Stimulated activated CD4-positive, alpha-beta T cell treated with anti-CD3 and anti-CD28 coated beads, Interleukin-2, amount 100 ng/mL, for 24 hours (primary cell): ENCODE measurements at places on chromosomes 7 and 10.
A peak's percentile ranks its signal among the peaks of the same experiment; 100 is the strongest.

- DNase-seq: no peak
Measured at GRCh38 chr7:28615091-28615490, 202.8 kb downstream of the CREB5 start.

DNA sequence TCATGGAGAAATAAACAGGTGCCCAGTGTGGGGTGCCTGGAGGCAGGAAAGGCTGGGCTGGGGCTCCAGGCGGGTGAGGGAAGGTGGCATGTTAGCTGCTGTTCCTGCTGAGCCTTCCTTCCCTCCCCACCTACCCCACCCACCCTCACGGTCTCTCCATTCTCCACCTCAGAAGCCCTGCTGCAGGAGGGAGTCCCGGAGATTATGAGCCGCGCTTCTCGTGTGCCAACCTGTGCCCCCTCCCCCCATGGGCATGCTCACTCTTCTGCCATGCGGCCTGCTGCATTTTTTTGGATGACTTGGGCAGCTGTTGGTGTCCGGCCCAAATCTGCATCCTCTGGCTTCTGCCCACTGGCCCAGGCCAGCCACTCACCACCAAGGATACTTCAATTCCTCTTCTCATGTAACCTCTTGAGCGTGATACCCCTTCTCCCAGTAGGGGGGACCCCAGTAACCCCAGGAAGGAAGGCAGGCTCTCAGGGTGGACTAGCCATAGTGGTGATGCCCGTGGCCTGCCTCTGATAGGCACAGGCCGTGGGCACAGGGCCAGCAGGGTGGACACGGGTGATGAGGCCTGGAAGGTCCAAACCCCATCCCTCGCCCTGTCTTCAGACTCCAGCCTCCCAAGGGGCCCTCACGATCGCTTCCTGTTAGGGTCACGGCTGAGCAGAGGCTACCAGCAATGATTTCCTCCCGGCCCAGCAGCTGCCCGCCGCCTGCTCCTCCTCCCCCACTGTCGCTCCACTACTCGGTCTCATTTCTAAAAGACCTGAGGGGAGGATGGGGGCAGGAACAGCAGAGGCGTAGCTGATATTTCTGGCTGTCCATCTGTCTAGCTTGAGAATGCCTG lies 27.8 kb downstream of the UNC5B start:
- no peak for DNase-seq

GRCh38 chr10:48792687-48793096 lies 108.0 kb downstream of the WDFY4 start:
- no peak for DNase-seq

GRCh38 chr7:39509912-39510311 lies 56.3 kb upstream of the YAE1 start:
- DNase-seq: no peak

GRCh38 chr10:51031950-51032349 lies 42.3 kb upstream of the PRKG1 start:
- DNase-seq: no peak

- DNase-seq: peak; percentile 42
Measured at GRCh38 chr10:132787495-132788179, 1.7 kb upstream of the NKX6-2 start.

DNA sequence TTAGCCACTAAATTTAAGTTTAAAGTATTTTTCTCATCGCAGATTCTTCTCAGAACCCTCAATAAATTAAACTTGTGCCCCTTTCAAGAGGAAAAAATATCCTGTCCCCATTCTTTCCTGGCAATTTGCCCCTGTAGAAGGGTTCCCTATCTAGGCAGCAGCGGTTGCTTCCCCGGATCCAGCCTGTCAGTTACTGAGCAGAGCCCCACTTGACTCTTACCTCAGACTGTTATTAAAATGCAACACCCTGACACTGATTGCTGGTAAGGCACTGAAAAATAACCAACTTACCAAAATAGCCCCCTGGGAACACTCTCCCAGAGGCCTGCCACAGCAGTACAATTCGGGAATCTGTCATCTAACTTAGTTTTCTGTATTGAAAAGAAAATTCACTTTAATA lies 13.9 kb downstream of the LMTK2 start:
- no peak for DNase-seq

DNA sequence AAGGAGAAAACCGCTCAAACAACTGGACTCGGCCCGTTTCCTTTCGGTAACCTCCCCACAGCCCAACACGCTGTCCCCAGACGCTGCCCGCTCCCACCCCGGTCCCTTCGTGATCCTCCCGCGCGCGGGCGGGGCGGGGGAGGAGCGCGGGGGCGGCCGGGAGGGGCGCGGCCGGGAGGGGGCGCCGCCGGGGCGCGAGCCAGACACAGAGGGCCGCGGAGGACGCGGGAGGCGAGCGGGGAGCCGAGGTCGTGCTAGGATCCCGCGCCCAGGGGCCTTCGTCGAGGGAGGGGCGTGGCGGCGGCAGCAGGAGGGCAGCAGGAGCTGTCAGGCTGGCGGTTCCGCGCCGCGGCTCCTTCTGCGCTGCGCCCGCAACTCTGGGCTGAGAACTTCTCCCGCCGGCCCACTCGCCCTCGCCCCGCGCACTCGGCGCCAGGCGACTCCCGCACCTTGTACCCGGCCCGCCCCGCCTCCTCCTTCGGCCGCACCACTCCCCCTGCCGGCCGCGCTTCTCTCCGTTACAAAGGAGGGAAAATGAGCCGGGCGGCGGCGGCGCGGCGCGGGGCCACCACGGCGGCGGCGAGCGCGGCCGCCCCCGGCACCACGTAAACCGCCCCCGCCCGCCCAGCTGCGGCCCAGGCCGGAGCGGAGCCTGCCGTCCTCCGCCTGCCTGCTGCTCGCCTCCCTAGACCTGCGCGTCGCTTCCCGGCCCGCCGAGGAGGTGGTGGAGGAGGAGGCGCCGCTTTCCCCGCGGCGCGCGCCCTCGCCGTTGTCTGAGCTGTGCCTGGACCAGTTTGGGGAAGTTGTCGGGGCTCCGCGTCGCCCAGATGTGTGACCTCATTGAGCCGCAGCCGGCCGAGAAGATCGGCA lies at the start of gene CDK14:
CDK14 (plus strand) TSS at position 521 of the 870 bp plus-strand sequence; CDS start at position 828, 307 bp downstream.
- DNase-seq: peak; percentile 46

- no peak for DNase-seq
Measured at GRCh38 chr10:57657164-57657765, 610.4 kb downstream of the IPMK start.

- DNase-seq: no peak
Measured at GRCh38 chr10:74988054-74988775, 123.2 kb upstream of the SAMD8 start.

- DNase-seq: no peak
Measured at GRCh38 chr7:32605032-32605431, 109.7 kb downstream of the AVL9 start.

GRCh38 chr10:63712717-63713115 lies 191.5 kb downstream of the REEP3 start:
- no peak for DNase-seq

DNA sequence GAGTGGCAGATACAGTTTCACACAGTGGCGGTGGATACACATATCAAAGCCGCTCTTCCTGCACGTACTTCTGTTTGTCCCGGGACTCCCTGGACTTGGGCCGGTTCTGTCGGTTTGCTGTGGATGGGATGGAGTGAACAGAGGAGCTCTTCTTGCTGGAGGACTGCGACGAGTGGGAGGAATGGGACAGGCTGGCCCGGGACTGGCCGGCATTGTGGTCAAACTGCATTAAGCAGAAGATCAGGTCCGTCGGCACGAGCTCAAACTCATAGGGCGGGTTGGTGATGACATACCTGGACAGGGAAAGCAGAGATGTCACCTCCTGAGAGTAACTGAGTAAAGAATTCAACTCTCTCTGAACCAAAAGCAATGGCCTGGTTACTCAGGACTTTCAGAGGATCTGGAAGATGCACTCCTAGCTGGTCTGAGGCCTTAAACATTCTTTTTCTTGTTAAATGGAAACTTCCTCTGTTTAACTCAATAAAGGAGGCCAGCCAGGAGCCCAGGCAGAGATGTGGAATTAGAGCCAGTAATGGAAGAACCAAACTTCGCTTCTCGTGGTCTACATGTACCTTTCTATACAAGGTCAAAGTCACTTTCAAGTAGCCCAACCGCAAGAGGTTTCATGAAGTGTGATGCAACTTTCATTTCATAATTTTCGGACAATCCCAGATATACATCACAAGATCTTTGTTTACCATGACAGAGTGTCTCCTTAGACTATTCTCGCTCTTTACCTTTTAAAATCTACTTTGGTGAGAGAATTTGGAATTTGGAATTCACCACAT lies 750.2 kb downstream of the KCNMA1 start:
- no peak for DNase-seq

GRCh38 chr7:133431134-133431724 lies 178.4 kb downstream of the EXOC4 start:
- no peak for DNase-seq

DNA sequence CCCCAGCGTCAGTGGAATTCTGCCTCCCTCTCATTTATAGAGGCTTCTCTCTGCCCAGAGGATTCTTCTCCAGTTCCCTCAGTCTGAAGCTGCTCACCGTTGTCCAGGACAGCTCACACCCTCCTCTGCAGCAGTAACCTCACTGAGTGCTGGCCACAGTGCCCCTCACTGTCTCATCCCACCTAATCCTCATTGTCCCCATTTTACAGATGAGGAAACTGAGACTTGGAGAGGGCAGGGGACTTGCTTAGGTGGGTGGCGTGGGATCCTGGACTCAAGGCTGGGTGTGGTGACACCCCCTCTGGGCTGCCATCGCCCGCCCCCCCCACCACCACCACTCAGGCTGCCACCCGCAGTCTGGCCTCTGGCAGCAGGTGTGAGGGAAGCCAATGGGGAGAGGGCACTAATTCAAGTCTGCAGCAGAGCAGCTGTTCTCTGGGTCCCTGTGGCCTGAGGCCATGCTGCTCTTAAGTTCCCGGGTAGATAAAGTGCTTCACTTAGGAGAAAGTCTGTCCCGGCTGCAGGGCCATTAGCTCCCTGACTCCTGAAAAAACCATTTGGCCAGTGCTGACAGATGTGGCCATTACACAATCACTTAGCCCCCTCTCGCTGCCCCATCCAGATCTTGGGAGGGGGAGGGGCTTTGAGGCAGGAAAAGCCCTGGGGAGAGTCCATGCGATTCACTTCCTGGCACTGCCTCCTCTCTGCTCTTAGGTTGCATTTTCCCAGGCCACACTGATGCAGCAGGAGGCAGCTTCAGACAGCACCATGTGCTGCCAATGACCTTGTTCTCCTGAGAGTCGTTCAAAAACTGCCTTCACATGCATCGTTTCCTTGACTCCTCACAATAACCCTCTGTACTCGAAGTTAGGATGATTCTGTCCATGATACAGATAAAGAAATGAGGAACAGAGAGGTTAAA lies 36.3 kb downstream of the DRGX start:
- no peak for DNase-seq

- DNase-seq: no peak
Measured at GRCh38 chr10:86287110-86287793, 79.3 kb downstream of the GRID1 start.

DNA sequence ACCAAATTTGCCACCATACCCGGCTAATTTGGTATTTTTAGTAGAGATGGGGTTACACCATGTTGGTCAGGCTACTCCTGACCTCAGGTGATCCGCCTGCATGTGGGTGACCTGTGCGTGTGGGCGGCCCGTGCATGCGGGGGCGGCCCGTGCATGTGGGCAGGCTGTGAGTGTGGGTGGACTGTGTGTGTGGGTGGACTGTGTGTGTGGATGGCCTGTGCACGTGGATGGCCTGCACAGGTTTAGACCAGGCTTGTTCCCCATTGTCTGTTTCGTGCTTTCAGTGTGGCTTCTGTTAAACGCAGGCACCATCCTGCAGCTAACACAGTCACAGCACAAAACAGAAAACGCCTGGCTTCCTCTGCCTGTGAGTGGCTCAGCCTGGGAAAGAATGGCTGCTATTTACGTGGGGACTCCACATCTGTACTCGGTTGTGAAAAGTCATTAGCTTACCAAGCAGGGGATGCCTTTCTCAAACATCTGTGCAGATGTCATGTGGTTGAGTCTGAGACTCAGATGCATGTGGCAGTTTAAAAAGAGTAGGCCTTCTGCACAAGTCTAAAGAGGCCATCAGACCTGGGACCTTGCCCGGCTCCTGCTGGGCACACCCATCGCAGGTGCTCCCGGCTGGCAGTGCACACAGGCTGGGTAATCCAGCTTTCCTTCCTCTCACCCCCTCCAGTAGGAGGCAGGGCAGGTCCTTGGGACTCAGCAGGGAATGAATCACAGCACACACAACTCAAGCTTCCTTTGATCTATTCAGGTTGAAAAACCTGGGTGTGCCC lies 91.6 kb downstream of the COBL start:
- no peak for DNase-seq

- DNase-seq: no peak
Measured at GRCh38 chr7:84735011-84735410, 451.8 kb downstream of the SEMA3D start.

GRCh38 chr7:30069096-30069867 lies 41.1 kb downstream of the PLEKHA8 start:
- DNase-seq: no peak

DNA sequence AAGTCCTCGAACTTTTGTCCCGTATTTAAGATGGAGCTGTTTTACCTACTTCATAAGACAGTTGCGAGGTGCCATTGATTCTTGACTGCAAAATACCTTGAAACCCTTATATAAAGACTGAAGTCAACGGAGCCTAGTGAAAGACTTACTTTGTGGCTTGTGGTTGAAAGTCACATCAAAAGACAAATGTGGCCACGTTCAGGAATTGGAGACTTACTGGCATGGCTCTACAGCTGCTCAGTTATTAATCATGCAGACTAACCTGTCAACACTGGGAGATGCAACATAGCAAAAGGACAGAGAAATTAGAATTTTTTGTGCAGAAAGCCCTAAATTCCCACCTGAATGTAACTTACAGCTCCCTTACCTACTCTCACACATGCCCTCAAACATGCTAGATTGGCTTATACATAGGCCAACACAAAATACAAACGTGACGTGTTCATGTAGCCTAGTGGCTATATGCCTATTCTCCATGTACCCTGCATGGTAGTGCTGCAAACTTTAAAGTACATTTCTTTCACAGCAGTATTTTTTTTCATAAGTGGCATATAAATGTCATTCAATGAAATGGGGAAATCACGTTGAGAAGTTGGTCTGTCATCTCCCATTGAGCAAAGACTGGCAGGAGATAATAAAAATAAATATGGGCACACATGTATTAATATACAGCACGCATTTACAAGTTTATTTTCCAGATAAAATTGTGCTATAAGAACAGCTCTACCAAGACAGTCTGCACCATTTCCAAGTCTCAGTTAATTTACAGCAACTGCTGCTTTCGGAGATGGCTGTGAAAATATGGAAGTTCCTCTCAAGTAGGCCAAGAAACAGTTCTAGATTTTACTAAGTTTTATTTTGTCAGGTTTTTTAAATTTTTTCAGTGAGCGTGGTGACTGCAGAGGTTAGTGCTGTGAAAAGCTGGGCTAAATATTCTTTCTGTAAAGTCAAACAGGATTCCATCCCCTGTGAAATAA lies 170.4 kb upstream of the C7orf33 start:
- DNase-seq: no peak
